ENCODE measurements at places on chromosomes 7 and 10.
A peak's percentile ranks its signal among the peaks of the same experiment; 100 is the strongest.

DNA sequence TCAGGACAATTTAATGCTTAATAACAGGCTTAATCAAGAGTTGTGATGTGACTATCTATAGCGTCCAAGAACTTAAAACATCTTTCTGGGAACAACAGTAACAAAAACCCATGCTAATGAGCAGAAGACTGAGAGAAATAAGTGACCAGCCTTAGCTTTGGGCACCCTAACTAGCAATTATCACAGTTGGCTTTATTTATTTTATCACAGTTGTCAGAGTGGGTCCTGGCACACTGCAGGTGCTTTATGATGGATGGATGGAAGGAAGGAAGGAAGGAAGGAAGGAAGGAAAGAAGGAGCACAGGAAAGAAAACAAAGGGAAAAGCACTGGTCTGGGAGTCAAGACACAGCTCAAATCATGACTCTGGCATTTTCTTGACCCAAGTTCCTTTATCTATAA lies 181.1 kb downstream of the SKAP2 start:
- DNase-seq: no peak

DNA sequence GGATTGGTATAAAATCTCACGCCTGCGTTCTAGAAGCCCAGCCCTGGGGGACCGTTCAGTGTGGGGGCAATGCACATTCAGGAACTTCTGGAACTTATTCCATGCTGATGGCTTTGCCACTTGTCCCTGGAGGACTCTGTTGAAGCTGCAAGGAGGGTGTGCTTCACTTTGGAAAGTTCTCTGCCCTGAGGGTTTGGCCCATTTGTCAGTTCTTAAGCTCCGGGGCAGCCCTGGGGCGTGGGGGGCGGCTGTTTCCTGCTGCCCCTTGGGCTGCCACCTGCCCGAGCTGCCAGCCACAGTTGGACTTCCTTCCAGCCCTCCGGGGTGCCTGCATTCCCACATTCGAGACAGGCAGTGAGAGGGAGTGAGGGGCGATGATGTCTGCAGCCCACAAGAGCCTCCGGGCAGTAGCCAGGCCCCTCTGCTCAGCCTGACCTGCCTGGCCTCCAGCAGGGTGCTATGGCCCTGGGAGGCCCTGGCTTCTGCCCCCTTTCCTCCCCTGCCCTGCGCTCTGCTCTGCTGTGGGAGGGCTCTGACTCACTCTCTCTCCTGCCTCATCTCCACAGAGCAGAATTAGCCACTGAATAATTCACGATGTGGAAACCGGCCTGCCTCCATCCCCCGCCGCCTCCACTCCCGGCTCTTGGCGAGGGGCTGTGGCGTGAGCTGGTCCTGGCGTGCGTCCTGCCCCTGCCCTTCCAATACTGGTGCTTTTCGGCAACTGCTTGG lies 1.9 kb downstream of the TTYH3 start:
- no peak for DNase-seq

GRCh38 chr7:113026941-113027340 lies 59.7 kb downstream of the GPR85 start:
- DNase-seq: no peak

DNA sequence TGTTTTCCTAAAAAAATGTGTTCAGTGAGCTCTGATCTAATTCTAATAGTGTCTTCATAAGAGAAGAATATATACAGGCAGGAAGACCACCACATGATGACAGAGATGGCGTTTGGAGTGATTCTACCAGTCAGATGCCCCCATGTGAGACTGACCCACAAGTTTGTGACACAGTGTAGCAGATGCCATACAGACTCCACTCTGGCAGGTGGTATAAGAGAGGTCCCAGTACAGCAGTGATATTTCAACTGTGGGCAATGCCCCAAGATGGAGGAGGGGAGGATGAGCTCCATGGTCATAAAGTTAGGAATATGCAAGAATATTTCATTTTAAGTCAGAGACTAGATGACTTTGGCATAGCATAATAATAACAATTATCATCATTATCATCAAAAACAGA lies 1022.6 kb downstream of the KCNMA1 start:
- no peak for DNase-seq

DNA sequence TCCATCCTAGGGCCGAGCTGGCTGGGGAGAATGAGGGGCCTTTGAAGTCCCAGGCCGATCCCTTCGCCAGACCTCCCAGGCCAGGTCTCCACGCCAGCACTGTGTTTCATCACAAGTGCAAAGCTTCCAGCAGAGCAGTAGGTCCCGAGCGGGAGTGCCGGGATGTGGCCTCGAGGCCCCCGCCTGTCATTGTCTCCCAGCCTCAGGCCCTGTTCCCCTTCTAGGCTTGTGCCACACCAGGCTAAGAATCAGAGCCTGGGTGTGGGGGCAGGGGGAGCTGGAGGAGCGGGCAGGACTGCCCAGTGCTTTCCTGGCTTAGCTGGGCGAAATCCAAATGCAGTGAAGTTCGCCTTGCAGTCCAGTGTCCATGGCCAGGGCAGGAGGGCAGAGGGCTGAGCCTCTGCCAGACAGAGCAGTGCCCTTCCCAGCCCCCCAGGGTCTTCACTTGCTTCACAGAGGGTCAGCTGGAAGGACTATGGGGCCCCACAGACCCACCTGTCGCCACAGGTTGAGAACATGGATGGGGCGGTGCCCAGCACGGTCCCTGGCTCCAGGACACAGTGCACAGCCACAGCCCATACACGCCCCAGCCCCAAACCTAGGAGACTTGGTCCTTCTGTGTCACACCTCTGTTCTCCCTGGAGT lies 20.2 kb upstream of the PFKFB3 start:
- DNase-seq: no peak

GRCh38 chr7:131011432-131011742 lies 277.4 kb upstream of the KLF14 start:
- no peak for DNase-seq

GRCh38 chr7:74235518-74236268 lies 18.5 kb downstream of the RFC2 start:
- no peak for DNase-seq

- DNase-seq: no peak
Measured at GRCh38 chr7:77537778-77538280, 734 bp downstream of the PTPN12 start.

DNA sequence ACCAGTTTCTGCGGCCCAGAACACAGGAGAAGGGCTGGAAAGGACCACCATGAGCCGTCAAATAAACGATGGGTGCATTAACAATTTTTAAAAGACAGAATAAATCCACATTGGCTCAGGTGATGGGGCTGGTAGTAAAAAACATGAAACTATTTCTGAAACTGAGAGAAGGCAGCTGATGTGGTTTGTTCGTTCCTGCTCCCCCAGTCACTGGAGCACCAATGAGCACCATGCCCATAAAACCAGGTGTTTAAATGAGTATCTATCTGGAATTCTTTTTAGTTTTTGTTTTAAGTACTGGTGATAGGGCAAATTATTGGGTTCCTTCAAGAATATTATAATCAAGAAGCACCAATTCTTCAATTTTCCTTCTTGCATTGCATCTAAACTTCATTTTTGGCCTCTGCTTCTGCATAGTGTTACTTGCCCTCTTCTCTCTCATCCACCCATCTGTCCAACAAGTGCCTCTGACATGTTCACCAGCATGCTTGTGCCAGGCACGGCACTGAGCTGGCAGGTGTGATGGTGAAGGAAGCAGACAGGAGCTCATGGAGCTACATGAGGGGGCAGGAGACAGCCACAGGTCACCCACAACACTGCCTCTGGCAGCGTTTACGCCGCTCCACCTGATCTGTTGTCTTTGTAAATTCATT lies 65.5 kb downstream of the LARP4B start:
- DNase-seq: no peak

- DNase-seq: no peak
Measured at GRCh38 chr10:71774916-71775702, 1.8 kb upstream of the VSIR start.

- no peak for DNase-seq
Measured at GRCh38 chr10:91932737-91933136, 9.2 kb downstream of the BTAF1 start.

GRCh38 chr7:71626206-71626605 lies 494.3 kb downstream of the GALNT17 start:
- no peak for DNase-seq

DNA sequence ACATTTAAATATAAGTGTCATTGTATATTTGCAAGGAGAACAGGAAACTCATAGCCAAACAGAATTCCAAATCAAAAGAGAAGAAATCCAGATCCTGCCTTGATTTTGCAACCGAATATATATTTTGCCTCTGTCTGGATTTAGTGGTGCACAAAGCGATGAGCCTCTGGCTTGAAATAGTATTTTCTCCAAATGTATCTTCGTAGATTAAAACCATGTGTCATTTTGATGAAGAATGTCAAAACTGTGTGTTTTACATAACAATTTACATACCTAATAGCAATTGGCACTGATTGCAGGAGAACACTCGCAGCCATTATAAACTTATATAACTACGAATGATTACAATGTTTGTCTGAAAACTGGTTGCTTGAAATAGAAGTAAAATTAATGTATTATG lies 156.4 kb downstream of the ARID5B start:
- no peak for DNase-seq

DNA sequence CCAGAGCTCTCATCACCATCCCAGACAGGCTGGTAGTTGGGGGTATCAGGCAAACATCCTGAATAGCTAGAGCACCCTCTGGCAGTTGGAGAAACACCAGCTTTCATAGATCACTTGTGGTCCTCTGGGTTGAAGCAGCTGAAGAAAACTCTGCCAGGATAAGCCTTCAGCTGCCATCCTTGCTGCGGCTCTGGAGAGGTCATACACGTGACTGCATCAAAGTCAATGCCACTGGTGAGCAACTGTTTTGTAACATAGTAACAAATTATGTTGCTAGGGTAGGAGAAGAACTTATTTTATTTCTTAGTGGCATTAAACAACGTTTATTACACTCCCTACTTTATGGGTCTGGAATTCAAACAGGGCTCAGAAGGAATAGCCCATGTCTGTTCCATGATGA lies 19.2 kb upstream of the PANK1 start:
- no peak for DNase-seq

- DNase-seq: no peak
Measured at GRCh38 chr7:125847692-125848091, 918.1 kb upstream of the POT1 start.

GRCh38 chr10:6136215-6137201 lies 47.7 kb downstream of the RBM17 start:
- no peak for DNase-seq

DNA sequence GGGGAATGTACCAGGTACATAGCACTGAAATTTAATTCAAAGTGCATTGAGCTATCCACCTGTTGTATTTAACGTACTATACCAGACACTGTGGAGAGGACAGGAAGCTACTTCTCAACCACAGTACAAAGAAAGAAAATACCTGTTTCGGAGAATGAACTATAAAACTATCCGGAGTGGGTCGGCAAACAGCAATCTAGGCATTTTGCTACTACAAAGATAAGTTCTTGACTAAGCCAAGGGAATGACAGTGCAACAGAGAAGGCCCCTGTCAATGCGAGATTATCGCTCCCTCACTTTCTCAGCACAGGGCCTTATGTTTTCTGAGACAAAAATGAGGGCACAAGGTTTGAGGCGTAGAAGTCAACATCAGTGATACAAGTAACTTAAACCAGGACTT lies 27.4 kb downstream of the SFMBT2 start:
- DNase-seq: no peak

DNA sequence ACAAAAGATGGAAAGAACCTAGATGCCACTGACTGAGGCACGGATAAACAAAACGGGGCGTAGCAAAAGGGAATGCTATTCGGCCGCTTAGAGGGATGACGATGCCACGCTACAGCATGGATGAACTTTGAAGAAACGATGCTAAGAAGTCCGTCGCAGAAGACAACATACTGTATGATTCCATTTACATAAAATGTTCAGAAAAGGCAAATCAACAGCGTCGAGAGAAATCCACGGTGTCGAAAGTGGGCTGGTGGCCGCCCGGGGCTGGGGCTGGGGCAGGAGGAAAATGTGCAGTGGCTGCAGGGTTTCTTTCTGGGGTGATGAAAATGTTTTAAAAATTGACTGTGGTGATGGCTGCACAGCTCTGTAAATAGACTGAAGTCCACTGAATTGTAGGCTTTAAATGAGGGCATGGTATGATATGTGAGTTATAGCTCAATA lies 24.1 kb downstream of the GNA12 start:
- DNase-seq: no peak

- no peak for DNase-seq
Measured at GRCh38 chr10:17460756-17461155, 6.4 kb upstream of the ST8SIA6 start.

GRCh38 chr10:15209827-15210509 lies 41.5 kb upstream of the NMT2 start:
- DNase-seq: peak; percentile 70

GRCh38 chr7:24820730-24821044 lies 63.4 kb upstream of the GSDME start:
- DNase-seq: no peak

DNA sequence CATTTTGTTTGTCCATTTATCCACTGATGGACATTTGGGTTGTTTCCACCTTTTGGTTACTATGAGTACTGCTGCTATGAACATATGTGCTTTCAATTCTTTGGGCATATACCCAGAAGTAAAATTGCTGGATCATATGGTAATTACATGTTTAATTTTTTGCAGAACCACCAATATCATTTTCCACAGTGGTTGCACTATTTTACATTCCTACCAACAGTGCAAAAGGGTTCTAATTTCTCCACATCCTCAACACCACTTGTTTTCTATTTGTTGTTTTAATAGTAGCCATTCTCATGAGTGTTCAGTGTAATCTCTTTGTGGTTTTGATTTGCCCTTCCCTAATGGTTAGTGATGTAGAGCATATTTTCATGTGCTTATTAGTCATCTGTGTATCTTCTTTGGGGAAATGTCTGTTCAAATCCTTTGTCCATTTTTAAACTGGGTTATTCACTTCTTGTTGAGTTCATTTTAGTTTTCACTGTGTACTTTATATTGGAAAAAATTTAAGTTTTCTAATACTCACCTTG lies 101.9 kb downstream of the HIBADH start:
- no peak for DNase-seq

DNA sequence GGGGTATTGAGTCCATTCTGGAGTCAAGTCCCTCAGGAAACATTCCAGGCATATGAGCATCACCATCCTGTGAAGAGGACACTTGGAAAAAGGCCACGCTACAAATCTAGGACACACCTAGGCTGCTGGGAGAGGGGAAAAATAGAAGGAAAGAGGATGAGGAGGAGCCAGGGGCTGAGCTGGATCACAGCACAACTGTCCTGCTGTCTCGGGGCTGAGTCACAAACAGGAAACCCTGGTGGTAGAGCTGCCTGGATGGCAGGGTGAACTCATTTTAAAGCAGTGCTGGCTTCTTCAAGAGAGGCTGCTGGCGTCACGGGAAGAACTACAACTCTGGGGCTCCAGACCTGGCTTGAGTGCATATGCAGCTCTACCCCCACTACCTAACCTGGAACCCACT lies 151.5 kb downstream of the RNF216 start:
- no peak for DNase-seq

- no peak for DNase-seq
Measured at GRCh38 chr10:70677620-70678249, 5.4 kb downstream of the ADAMTS14 start.

GRCh38 chr10:28954211-28954610 lies 276.9 kb downstream of the BAMBI start:
- no peak for DNase-seq

- DNase-seq: no peak
Measured at GRCh38 chr7:44738876-44739665, 9.6 kb upstream of the ZMIZ2 start.

- DNase-seq: no peak
Measured at GRCh38 chr10:130606001-130606405, 469.8 kb downstream of the GLRX3 start.
